OCI-M1 (cell line): ENCODE measurements at places on chromosomes 7 and 10.

DNA sequence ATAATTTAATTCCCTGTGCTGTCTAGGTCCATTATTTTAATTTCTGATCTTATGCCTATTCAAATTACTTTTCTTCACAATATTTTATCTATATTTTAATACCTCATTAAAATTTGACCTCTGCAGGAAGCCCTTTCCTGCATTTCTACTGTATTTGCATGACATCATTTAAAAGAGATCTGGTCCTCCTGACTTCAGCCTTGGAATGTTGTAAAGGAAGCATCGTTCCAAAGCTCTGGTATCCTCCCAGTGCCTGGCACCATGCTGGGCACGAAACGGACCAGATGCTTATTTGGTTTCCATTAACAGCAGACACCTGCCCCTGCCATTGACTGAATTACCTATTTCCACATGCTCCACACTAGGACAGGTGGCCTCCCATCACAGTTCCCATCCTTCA lies 247.5 kb downstream of the KLF6 start:
- DNase-seq, result no peak

GRCh38 chr7:132149436-132150304 lies 426.6 kb downstream of the PLXNA4 start:
- no peak for DNase-seq

DNA sequence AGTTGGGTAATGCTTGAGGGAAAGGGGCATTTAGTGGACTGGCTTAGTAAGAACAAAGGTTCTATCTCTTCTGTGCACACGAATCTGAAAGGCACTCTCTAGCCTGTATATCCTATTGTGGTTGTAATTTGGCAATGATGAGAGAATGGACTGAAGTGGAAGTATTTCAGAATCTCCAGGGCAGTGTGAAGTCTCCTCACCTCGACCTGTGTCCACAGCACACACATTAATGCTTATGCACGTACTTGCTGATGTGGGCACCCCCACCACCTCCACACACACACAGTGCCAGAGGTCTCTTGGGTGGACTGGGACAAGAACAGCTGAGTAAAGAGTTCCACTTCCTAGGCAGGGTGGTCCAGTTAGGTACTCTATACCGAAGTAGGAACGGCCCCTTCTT lies 6.9 kb downstream of the SMC3 start:
- DNase-seq, result no peak

DNA sequence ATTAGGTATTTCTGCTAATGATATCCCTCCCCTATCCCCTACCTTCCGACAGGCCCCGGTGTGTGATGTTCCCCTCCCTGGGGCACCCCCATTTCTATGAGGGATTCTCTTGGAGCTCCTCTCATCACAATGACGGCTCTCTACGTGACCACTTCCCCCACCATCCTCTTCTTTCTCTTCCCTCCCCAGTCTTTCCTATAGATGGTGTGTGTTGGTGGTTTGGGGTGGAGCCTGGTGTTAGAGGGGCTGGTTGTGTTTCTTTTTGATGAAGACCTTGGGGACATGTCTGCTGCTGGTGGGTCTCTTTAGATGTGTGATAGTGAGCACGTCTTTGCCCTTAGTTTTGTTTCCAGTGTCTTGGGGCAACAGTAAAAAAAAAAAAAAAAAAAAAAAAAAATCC lies 28.6 kb downstream of the RPS24 start:
- DNase-seq, result no peak

DNA sequence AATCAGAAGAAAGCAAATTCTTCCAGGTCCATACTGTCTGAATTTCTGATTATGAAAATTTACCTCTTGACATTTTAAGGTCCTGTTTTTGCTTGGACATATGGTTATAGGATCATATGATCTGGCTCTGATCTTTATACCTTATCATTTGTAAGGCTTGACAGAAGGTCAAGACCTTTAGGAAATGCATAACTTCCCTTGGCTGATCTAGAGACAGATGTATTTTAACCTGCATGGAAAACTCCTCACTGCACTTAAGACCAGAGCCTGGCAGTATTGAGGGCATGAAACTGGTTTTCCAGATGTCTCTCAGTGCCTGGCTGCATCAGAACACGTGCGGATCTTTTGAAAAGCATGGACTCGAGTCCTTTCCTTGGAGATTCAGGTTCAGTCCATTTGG lies 55.9 kb downstream of the TRRAP start:
- no peak for DNase-seq

DNA sequence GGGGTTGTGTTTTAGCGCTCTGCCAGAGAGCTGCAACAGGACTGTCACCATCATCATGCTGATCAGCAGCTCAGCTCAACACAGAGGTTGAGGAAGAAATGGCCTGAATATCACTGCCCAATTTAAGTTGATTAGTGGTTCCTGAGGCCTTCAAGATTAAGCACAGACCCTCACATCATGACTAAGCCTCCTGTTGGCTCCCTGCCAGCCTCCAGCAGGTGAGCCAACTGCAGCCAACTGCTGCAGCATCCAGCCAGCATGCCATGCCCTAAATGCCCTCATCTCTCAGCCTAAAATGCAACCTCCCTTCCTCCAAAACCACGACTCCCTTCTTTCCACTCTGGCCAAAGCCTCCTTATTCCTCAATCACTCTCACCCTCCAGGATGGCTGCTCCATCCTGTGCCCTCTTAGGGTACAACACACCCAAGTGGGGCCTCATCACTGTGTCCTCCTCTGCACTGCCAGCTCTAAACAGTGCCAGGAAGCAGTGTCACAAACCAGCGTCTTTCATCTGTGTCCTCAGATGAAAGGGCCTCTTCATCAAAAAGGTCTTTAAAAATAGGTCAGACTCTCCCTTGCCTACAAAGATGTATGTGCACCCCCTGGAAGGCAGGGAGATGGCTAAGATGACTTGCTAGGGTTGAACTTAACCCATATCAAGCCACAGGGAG lies 259.3 kb downstream of the ZEB1 start:
- no peak for DNase-seq

- DNase-seq, result no peak
Measured at GRCh38 chr7:105840981-105841749, 35.2 kb downstream of the ATXN7L1 start.

DNA sequence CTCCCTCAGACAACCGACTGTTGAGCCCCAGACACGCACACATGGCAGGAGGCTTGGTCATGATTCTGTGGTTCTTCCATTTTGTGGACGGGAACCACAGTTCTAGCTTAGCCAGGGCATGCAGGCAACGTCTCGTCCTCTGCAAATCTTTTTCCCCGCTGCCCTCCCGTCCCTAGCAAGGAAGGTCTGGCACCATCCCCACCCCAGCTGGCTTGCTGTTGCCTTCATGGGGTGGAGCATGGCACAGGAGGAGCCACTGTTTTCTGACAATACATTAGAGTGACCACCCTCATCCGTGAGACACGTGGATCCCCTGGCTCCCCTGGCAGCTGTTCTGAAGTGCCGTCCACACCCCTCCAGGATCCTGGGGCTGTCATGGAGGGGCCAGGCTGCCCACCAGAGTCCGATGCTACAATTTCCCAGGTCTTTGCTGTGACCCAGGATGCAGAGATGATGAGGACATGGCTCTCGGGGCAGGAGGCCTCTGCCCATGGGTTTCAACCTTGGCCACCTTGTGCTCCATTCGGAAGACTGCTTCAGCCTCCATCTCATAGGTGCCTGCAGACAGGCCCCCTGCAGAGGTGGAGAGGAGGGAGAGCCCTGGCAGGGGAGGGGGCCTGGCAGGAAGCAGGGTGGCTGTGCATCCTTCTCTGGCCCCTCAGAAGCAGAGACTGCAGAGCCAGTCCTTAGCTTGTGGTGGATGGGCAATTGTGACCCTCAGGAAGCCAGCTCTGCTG lies 233.6 kb downstream of the GLRX3 start:
- no peak for DNase-seq

- no peak for DNase-seq
Measured at GRCh38 chr10:102948786-102949185, 30.7 kb downstream of the CNNM2 start.

- no peak for DNase-seq
Measured at GRCh38 chr10:53952698-53953630, 848.1 kb downstream of the PCDH15 start.

DNA sequence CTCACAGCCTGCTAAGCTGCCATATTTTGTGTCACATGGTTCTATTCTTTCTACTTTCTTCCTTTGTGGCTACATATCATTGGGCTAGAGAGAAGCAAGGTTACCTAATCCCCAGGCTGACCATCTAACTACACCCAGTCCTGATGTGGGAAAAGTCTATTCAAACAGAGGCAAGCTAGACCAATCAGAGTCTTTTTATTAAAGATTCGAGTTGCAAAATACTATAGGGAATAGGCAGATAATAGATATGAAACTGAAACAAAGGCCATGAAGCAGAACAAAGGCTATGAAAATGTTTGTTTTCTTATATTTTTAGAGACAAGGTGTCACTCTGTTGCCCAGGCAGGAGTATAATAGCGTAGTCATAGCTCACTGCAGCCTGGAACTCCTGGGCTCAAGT lies 36.7 kb downstream of the MTERF1 start:
- peak; percentile 85 for DNase-seq

GRCh38 chr7:26919906-26920493 lies 55.6 kb upstream of the SKAP2 start:
- no peak for DNase-seq

GRCh38 chr10:48804740-48805182 lies 120.1 kb downstream of the WDFY4 start:
- DNase-seq, result peak; percentile 74

GRCh38 chr7:4222676-4223075 lies 459.4 kb upstream of the FOXK1 start:
- no peak for DNase-seq

GRCh38 chr7:48337012-48337621 lies 165.9 kb downstream of the ABCA13 start:
- peak; percentile 5 for DNase-seq

DNA sequence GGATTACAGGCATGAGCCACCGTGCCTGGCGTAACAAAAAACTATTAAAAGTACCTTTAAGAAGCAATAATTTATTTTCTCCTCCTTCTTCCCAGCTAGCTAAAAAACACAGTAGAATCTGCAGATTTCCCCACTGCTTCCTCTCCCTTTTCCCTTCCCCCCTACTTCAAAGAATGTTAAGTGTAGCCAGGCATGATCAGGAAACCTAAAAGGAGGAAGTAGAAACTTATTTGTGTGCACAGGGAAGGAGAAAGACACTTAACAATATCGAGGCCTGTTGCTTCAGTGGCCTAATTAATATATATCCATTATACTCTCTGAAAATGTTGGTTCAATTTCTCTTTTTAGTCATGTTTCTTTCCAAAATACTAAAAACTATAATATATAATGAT lies 127.7 kb downstream of the NRBF2 start:
- peak; percentile 65 for DNase-seq

- DNase-seq, result peak; percentile 67
Measured at GRCh38 chr10:46787321-46787615, 124.0 kb upstream of the PTPN20 start.

- DNase-seq, result no peak
Measured at GRCh38 chr10:113007821-113008220, 57.8 kb downstream of the TCF7L2 start.

DNA sequence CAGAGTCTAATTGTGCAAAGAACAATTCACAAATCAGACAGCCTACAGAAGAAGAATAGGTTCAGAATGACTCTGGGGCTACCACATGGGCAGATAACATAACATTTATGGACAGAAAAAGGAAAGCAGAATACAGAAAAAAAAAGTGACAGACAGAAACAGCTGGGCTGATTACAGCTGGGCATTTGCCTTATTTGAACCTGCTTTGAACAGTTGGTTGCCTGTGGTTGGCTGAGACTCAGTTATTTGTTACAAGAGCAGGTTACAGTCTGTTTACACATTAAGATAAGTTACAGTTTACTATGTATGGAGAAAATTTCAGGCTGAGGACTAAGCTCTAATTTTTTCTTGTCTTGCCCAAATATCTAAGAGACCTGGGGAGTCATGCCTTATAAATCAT lies 327.2 kb downstream of the GALNT17 start:
- DNase-seq, result no peak

DNA sequence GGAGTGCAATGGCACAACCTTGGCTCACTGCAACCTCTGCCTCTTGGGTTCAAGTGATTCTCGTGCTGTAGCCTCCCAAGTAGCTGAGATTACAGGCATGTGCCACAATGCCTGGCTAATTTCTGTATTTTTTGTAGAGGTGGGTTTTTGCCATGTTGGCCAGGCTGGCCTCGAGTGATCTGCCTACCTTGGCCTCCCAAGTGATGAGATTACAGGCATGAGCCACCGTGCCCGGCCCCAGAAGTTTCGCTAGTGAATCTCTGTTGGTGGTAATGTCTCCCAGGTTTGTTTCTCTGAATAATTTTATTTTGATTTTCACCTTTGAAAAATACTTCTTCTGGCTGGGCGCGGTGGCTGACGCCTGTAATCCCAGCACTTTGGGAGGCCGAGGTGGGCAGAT lies 58.8 kb downstream of the ABRAXAS2 start:
- no peak for DNase-seq

DNA sequence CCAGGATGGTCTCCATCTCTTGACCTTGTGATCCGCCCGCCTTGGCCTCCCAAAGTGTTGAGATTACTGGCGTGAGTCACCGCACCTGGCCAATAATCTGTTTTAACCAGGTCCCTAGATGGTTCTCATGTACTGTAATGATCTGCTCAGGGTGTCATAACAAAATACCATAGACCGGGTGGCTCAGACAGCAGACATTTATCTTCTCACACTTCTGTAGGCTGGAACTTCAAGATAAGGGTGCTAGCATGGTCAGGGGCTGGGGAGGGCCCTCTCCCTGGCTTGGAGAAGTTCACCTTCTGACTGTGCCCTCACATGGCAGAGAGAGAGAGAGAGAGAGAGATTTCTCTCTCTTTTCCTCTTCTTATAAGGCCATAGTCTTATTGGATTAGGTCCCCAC lies 279.4 kb upstream of the LYZL1 start:
- DNase-seq, result peak; percentile 94

DNA sequence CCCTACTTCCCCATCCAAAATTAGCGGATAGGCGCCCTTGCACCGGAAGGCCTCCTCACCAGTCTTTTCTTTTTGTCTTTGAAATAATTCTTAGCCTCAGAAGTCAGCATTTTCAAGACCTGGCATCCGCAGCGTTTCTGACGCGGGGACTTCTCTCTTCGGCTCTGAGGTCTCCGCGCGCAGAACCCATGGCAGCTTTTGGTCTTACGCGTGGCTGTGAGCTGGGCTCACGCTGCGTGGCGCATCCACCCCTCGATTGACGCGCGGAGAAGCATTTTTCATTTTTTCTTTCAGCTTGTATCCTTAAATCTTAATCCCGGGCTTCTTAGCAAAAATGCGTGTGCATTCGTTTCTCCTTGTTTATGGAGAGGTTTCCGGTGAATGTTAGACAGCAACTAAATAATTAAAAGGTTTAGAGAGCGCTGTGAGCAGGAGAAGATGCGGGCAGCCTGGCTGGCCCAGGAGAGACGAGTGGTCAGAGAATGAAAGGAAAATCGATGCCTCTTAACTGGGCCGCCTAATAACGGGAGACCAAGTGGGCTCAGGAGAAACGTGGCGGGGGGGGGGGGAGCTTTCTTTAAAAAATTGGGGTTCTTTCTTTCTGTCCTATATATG lies 2.0 kb upstream of the GATA3 start:
- DNase-seq, result no peak

GRCh38 chr10:47070541-47070940 lies 159.3 kb downstream of the PTPN20 start:
- DNase-seq, result no peak

GRCh38 chr7:112120696-112121217 lies 85.4 kb downstream of the DOCK4 start:
- DNase-seq, result no peak
